ENCODE measurements at places on chromosomes 1 and 21.

GRCh38 chr1:36350659-36351226, 27.3 kb upstream of the EVA1B start:
- DNase-seq = no peak

DNA sequence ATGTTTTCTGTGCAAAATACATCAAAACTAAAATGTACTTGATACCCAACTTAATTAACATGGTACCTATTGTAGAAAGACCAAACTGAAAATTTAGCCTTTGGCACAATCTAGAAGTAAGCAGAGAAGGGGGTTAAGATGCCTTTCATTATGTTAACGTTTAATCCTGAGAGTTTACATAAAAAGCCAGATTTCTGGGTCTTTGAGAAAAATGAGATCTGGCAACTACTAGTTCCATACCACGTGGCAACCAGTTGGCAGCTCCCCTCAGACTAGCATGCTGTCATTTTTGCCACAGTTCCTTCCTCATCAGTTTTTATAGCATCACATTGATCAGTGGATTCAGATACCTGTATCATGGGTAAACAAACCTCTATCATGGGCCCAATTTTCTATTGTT, 1.5 kb downstream of the RO60 start:
- no peak for DNase-seq

DNA sequence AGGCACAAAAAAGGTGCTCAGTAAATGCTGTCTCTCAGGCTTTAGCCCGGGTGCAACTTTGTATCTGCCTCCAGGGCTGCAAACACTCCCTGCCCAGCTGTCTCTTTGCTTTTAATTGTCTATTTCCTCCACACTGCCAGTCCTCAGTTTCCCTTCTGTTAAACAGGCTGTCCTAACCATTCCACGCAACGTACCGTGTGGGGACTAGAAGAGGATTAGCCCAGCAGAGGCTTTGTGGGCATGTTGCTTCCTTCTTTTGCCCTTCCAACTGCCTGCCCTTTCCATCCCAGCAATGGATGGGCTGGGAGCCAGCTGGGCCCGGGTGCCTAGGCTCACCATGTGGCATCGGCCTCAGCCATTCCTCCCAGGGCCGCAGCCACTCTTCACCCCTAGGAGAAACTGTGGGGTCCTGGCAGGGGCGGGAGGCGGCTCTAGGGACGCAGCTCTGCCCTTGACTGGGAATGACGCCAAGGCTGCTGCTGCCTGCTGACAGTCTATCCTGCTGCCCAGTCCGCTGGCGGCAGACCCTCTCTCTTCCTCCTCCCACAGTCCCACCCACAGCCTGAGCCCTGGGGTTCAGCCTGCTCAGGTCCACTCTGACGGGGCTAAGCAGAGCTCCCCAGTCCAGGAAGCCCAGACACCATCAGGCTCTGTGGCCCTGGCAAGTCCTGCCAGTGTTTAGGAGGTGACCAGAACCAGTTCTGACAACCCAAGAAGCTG, 40.6 kb upstream of the LRP8 start:
- no peak for DNase-seq

GRCh38 chr1:3777078-3777547, 4.6 kb downstream of the SMIM1 start:
- no peak for DNase-seq
